ENCODE measurements at places on chromosomes 4 and X.

DNA sequence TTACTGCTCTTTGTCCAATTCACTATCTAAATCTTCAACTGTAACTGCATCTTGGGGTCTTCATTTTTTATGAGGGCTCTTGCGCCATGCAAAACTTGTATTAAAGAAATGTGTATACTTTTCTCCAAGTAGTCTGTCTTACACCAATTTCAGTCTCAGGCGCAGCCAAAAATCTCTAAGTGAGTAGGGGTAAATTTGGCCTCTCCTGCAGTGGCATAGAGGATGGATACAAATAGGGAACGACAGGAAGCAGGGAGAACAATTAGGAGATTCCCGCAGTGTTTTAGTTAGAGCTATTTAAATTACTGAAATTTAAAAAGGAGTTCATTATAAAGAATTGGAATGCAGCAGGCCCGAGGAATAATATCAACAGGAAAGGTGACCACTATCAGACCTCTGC, 30.2 kb downstream of the DMP1 start:
- no peak for DNase-seq

GRCh38 chrX:111955901-111956300, 79.9 kb downstream of the TRPC5OS start:
- DNase-seq, result no peak

DNA sequence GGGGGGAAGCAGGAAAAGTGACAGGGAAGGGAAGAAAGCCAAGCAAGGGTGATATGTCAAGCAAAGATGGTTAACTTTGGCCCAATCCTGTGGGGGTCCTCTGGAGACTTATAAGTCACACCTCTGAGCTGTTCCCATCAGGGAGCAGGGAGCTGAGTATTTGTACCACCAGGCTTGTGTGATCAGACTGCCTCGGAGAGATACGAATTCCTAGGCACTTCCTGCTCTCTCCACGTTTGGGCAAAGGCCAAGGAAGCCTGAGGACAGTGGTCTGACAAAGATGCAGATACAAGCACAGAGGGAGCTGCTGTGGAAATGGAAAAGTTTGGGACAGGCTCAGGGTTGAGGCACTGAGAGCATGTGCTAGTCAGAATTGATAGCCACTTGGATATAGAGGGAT, 10.4 kb upstream of the PPP3CA start:
- no peak for DNase-seq

GRCh38 chr4:147605499-147605898, 11.7 kb upstream of the TMEM184C start:
- DNase-seq, result no peak

GRCh38 chrX:13430136-13430827, 110.4 kb upstream of the ATXN3L start:
- no peak for DNase-seq

DNA sequence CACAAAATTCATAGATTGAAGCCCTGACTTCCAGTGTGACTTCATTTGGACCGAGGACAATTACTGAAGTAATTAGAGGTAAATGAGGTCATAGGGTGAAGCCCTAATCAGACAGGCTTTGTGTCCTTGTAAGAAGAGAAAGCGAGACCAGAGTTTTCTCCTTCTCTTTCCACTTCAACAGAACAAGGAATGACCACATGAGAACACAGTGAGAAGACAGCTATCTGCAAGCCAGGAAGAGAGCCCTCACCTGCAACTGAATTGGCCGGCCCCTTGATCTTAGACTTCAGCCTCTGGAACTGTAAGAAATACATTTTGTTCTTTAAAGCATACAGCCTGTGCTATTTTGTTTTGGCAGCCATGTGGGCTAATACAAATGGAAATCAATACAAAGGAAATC, 67.1 kb upstream of the PRKG2 start:
- DNase-seq, result no peak

GRCh38 chrX:71935476-71935875, 24.8 kb downstream of the NHSL2 start:
- DNase-seq, result no peak

DNA sequence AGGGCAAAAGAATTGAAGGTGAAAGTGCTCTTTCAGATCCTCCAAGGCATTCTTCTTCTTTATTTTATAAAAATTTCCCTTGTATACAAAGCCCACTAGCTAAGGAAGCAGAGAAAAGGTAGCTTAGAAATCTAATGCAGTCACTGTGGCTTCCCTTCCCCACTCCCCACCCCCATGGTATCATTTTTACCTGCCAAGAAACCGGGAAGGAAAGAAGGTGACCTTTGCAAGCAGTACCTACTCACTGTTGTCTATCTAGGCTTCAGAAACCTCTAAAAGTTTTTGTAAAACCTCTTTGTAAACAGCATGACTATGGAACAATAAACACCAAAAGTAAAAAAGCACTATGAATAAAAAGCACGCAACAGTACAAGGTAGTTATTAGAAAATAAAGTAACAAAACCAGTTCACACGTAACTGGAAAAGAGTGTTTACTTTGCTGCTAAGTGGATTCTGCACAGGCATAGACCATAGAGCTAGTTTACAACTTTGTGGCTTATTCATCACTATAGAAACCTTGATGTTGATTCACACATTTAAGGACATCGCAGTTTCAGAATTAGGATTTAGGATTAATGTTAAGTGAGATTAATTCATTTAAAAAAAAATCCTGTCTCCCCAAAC, 109.6 kb upstream of the FTHL17 start:
- no peak for DNase-seq

- DNase-seq, result no peak
Observed at GRCh38 chr4:152828122-152828521, 48.4 kb downstream of the ARFIP1 start.

DNA sequence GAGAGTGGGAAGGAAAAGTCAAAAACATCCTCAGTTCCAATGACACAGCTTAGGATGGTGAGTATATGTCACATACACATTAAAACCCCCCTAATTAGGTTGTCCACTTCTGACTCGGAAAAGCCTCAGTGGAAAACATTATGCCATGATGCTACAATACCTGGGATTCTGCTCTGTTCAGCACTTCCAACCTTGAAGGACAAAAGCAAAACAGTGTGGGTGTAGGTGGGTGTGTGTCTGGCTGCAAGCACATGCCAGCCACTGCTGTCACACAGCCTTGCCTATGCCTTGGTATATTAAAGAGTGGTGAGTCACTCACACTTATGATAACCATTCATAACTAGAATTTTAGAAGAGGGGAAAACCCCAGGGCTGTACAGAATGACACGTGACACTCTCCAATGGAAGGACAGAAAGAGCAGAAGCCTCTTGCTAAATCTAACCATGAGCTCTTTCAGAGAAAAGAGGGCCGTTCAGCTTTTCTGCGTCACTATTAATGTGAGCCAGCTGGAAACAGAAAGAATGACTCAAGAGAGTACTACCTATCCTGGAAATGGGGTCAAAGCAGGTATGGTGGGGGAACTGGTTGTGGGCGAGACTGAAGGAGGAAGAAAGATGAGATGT, 159.6 kb downstream of the TET2 start:
- peak; percentile 43 for DNase-seq

DNA sequence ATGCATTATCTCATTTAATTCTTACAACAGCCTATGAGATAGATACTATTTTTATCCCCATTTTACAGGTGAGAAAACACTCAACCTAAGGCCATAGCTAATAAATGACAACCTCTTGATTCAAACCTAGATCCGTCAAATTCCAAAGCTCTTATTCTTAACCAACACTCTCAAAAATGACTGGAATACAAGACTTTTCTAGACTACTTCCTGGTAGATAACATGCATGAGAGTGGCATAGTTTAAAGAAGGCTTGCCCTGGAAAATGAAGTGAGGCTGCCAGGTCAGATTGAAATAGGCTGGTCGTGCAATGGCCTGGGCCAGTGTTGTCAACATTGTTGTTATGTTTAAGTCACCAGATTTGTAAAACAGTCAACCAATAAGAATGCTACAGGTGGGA, 86.6 kb downstream of the DNAAF6 start:
- DNase-seq, result no peak

GRCh38 chr4:1869530-1870327, 1.5 kb upstream of the NSD2 start:
- no peak for DNase-seq

GRCh38 chr4:157803421-157803820, 369.4 kb downstream of the GASK1B start:
- no peak for DNase-seq

GRCh38 chr4:80365928-80366327, 30.4 kb downstream of the CFAP299 start:
- DNase-seq, result peak; percentile 38

DNA sequence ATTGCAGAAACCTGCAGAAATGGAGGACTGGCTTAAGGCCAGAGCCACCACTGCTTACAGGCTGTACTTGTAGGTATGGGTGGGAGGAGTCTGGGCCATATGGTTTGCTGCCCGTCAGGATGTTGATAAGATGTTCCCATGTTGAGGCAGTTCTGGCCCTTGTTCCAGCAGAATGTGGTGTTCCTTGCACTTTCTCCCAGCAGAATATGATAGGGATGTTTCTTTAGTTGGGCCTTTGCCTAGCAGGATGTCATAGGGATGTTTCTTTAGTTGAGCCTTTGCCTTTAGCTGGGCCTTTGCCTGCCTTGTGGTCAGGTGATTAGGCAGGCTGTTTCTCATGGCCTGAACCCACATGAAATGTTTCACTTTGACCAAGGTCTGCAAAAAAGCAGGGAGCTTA, 139.1 kb upstream of the PAQR3 start:
- DNase-seq, result no peak

DNA sequence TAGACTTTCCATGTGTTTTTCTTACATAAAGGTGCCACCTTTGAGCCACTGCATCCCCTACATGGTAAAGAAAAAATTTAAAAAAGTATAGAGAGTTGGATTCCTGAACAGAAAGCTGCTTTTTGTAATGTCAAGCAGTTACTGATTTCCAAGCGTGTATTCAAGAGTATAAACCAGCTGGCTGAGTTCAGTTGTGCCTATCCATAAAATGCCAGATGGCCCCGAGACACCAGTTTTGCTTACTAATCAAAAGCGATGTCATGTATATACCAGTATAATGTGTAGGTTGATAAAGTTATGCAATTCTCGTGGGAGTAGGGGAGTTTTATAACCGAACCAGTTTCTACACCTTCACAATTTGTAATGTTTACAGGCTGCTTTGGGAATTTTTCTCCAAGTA, 26.2 kb upstream of the PNPLA4 start:
- no peak for DNase-seq

DNA sequence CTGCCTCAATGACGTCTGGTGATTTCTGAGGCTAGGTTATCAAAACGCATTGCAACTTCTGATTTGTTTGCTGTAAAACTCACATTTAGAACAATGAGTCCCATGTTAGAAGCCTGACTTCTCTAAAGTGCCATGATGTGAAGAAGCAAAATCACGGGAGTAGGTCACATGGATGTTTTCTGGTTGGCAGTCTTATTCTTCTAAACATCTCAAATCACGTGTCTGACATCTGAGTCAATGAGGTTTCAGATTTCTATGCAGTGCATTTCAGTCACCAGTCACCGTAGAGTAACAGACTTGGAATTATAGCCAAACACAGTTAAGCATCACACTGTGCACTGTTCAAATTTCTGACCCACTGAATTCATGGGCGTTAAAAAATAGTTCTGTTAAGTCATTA, 482.1 kb downstream of the TMA16 start:
- no peak for DNase-seq

GRCh38 chr4:8274765-8275547, 5.4 kb downstream of the HTRA3 start:
- DNase-seq, result no peak

- DNase-seq, result no peak
Observed at GRCh38 chr4:114187592-114187991, 208.1 kb upstream of the ARSJ start.

DNA sequence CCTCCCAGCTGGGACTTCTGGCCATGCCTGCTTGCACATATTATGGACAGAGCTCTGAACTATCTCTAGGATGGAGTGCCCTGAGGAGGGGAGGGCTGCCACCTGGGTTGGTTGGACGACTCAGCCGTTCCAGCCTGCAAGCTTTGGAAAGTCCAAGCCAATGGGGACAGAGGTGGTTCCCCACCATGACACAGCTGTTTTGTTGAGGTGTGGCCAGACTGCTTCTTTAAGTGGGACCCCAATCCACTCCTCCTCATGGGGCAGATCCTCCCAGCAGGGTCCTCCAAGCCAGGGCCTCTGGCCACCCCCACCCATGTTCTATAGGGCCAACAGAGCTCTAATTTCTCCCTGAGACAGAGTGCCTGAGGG, 22.7 kb downstream of the F8A3 start:
- DNase-seq, result peak; percentile 9

DNA sequence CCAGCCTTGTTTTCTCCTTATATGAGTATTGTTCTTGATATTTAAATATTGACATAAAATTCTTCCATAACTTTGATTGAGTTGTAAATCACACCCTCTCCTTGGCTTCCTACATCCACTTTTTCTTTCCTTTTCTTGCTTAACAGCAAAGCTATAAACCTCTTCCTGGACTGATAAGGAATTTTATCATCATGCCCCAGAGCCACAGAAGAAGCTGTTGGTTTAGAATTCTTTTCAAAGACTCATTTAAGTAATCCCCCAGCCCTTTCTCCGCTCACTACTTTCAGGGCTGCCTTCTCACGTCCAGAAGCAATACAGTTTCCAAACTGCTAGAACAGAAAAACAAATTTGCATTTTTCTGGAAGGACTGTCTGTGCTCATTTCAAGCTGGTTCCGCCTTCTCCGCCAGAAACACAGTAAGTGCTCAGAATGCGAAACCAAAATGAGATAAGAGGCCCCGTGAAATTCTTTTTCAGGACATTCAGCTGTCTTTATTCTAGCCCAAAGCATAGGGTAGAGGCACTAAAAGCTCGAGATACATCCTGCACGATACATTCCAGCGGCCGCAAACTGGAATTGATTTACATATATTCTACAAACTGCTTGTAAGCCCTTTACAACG, 849 bp downstream of the MID1 start:
- peak; percentile 10 for DNase-seq

GRCh38 chr4:147709999-147710398, 21.9 kb upstream of the ARHGAP10 start:
- DNase-seq, result no peak

DNA sequence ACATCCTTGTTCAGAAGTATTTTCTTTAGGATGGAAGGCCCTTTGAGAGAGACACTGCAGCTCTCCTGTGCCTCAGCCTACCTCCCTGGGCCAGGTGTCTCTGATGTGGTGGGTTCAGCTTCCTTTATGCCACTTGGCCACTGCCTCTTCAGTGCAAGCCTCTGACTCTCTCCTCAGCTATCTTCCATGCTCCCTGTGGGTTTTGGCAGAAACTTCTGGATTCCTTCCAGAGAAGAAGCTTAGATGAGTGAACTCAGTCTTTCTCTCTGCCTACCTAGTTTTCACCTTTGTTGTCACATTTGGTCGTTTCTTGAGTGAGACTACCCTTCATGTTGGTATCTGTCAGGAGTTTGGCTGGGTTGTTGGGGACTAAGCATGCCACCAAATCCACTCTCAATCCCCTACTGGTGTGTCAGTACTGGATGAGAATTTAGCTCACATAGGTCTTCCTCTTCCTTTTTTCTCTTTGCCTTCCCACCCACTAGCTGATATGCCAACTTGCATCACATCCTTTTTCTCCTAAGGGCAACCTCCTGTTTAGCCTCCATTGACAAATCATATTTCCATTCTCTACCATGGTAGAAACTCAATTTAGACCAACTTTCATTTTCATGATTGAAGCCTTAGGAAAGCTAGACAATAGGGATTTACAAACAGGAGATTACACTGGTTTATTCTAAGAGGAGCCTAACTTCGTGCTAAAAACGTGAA, 32.0 kb downstream of the IL15 start:
- no peak for DNase-seq
